ENCODE measurements at places on chromosomes 7 and 10. TPM values are rescaled to one million over a fixed set of nuclear protein-coding genes. Genes with fewer than 3 reads are reported as not detected.

PDE1C gene
- total RNA-seq, result 0.74 TPM

ADARB2 gene
- total RNA-seq, result not detected

HYAL4 gene
- not detected for total RNA-seq

IL6 gene
- total RNA-seq, result 23.2 TPM

METTL27 gene
- total RNA-seq, result 5.0 TPM

DEPP1 gene
- total RNA-seq, result 20.9 TPM

CYP2C8 gene
- total RNA-seq, result not detected

FFAR4 gene
- not detected for total RNA-seq

COBL gene
- total RNA-seq, result not detected

UBE3C gene
- 125 TPM for total RNA-seq

CCDC3 gene
- total RNA-seq, result 0.05 TPM
